ENCODE measurements at places on chromosomes 5 and 9.

GRCh38 chr5:65760504-65761275, 38.7 kb downstream of the NLN start:
- DNase-seq: peak; percentile 76

DNA sequence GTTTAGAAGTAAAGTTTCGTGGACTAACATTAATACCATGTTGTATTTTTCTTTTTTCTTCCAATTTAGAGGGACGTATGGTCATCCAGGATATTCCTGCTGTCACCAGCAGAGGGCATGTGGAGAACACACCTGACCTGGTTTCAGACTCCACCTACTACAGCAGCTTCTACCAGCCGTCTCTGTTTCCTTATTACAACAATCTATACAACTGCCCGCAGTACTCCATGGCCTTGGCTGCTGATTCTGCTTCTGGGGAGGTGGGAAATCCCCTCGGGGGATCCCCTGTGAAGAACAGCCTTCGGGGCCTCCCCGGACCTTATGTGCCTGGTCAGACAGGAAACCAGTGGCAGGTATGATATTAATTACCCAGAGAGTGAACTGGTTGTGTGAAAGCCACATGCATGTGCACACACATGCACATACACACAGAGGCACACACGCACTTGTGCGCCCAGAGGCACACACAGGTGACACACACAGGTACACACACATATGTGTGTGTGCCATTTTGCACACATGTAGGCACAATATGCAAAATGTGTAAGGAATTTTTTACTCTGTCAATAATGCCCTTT, 52.4 kb downstream of the DMRT1 start:
- peak; percentile 69 for DNase-seq

GRCh38 chr9:112059145-112059965, 115.7 kb downstream of the SUSD1 start:
- no peak for DNase-seq

GRCh38 chr9:72958485-72959281, 5.8 kb upstream of the ALDH1A1 start:
- no peak for DNase-seq

All from activated CD8-positive, alpha-beta T cell treated with anti-CD3 and anti-CD28 coated beads, Interleukin-2, amount 10 ng/mL, durations not matched to agents 7 days and 5 days (primary cell).